ENCODE measurements at places on chromosomes 7 and 10. TPM values are rescaled to one million over a fixed set of nuclear protein-coding genes. Genes with fewer than 3 reads are reported as not detected.

GRCh38 chr7:25857376-25858067, 294.5 kb upstream of the NFE2L3 start:
- DNase-seq, result no peak

- DNase-seq, result no peak
These were observed 73.2 kb downstream of the NKX6-2 start for GRCh38 chr10:132712743-132713142.

DNA sequence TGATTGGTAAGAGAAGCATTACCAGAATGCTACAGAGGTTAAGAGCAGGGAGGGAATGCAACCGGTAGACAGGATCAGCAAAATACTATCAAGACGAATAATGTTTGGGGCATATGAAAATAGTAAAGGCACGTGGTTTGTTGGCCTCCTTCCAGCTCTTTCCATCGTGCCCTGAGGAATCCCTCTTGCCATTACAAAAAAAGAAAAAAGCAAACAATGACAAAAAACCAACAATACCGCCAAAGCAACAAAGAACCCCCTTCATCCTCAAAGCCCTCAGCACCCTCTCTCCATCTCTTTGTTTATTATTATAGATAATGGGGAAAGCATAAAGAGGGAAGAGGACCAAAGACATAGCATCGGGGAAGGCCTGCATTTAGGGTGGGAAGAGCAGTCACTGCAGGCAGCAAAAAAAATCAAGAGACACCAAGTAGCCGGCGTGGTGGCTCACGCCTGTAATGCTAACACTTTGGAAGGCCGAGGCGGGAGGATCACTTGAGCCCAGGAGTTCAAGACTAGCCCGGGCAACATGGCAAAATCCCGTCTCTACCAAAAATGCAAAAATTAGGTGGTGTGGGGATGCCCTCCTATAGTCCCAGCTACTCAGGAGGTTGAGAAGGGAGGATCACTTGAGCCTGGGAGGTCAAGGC, 78.0 kb downstream of the HIP1 start:
- DNase-seq, result no peak

DNA sequence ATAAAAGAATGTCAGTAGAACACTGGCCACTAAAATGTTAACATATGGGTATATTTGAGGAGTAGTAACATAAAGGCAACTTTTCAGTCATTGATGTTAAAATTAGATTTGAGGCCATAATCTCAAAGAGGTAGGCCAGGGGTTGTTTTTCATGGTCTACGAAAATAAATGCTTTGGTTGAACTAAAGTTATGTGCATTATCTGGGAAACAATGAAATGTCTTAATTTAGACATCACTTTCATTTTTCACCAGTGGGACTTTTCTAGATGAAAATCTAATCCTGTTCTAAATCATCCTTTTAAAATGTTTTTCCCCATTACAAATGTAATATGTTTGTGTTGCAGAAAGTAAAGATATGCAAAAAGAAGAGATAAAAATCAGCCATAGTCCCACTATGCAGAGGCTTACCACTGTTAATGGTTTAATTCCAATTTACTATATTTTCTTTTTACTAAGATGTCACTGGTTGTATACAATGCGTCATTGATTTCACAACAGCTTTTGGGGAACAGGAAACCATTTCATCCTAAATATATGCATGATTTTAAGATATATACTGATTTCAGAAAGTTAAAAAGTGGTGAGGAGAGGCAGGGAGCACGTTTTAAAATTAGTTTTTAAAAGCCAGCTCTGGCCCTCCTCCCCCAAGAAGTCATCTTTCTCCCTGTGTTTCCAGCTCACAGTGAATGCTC, 64.3 kb downstream of the ARID5B start:
- no peak for DNase-seq

The PDIA4 gene
- total RNA-seq, result 101 TPM

The ZNF438 gene
- 9.4 TPM for total RNA-seq

- no peak for DNase-seq
These were observed 26.9 kb downstream of the ASAH2 start for GRCh38 chr10:50224330-50224952.

- no peak for DNase-seq
These were observed 183.9 kb downstream of the THSD7A start for GRCh38 chr7:11648101-11648500.

- DNase-seq, result no peak
These were observed 194.4 kb downstream of the POU6F2 start for GRCh38 chr7:39172137-39172536.

GRCh38 chr7:7639421-7639820, 1.1 kb upstream of the UMAD1 start:
- DNase-seq, result no peak

Measured in mesenteric fat pad (tissue), 1 donor.